ENCODE measurements at places on chromosomes 2 and 18.
A peak's percentile ranks its signal among the peaks of the same experiment; 100 is the strongest.

DNA sequence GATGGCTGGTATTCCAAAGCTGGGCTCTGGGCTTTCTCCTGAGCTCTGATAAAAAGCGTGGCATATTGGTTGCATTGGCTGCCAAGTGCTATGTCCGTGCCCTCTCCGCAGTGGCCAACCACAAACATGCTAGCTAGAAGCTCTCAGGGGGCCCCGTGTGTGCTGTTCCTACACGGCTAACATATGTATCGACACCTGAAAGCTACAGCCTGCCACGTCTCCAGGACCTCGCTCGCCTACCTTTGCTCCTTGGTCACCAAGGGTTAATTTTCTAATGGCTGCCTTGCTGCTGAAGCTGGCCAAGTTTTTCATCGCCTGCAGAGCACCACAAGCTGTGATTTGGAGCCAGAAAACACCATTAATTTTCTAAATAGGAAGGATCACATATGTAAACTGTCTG lies 888.4 kb downstream of the BCL11A start:
- no peak for DNase-seq

- DNase-seq = no peak
Measured at GRCh38 chr2:160388464-160389263, 104.9 kb downstream of the RBMS1 start.

- no peak for DNase-seq
Measured at GRCh38 chr2:120691410-120691809, 44.3 kb upstream of the GLI2 start.

DNA sequence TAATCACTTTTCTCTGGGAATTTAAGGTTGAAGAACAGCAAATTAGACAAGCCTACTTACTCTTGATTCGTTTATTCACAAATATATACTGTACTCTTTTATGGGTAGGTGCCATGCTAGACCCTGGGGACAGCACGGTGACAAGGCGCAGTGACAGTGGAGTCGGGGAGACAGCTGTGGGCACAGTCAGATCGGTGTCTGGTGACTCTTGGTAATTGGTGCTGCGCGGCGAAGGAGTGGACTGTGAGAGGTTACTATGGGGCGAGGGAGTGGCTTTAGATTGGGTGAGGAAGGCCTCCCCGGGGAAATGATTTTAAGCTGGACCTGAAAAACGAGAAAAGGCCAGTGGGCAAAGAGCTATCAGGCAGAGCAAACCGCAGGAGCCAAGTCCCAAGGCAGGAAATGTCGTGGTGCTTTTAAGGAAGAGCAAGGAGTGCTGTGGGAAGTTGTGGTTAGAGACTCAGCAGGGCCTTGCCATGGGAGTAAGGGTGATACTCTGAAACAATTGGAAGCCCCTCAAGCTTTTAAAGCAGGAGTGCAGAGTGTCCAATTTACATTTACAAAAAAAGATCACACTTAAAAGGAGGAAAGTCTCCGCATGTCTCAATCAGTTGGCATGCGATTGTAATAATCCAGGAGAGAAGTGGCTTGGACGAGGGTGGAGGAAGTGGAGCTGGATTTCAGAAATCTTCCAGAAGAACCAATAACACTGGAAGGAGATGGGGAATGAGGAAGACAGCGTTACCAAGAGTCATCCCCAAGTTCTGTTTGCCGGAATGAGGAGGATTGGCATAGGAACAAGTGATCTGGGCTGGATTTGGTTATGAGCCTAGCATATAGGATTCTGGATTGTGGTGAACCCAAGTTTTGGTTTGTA lies 36.1 kb upstream of the TXNDC2 start:
- no peak for DNase-seq

DNA sequence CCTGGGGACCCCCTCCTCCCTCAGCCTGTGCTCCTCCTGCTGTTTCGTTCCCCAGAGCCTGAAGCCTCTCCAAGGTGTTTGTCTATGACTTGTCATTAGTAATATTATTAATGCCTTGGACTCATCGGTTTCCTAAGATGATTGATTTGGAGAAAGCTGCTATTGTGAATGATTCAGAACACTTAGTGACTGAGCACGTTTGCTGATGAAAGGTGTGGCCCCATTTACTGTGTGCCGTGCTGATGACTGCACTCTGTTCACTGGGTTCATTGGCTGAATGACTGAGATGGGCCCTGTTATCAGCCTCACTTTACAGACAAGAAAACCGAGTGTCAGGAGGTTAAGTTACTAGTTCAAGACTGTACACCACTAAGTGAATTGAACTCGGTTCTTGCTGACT lies 111.4 kb downstream of the SPP2 start:
- no peak for DNase-seq

- DNase-seq = no peak
Measured at GRCh38 chr2:46503686-46504085, 24.3 kb downstream of the TMEM247 start.

- DNase-seq = peak; percentile 5
Measured at GRCh38 chr18:56995579-56996188, 151.2 kb upstream of the BOD1L2 start.

GRCh38 chr2:200099256-200099655 lies 143.9 kb downstream of the MAIP1 start:
- DNase-seq = peak; percentile 23

GRCh38 chr2:234674781-234675201 lies 177.9 kb upstream of the ARL4C start:
- DNase-seq = no peak

GRCh38 chr2:201260302-201260800 lies at the start of gene CASP8:
CASP8 (plus strand) TSS chr2:201260536; CDS start chr2:201266487, 5,951 bp downstream.
- no peak for DNase-seq

- no peak for DNase-seq
Measured at GRCh38 chr2:225893151-225893550, 493.6 kb downstream of the NYAP2 start.

DNA sequence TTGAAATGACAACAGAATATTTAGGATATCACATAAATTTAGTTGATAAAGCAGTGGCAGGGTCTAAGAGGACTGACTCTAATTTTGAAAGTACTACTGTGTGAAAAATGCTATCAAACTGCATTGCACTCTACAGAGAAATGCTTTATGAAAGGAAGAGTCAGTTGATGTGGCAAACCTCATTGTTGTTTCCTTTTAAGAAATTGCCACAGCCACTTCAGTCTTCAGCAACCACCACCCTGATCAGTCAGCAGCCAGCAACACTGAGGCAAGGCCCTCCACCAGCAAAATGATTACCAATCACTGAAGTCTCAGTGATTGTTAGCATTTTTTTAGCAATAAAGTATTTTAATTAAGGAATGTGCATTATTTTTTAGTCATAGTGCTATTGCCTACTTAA lies 488.7 kb upstream of the SLC39A10 start:
- no peak for DNase-seq

DNA sequence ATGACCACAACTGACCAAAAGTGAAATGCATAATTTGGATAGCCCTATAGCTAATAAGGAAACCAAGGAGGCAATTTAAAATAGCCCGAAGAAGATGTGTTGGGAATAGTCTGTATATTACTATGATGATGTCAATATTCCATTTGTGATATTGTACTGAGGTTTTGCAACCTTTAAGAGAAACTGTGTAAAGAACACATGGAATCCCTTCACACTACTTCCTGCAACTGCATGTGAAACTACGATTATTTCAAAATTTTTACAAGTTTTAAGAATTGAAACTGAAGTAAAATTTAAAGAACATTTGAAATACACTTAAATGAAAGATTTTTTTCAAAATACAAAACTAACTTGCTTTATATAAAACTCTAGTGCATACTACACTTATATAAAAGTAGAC lies 504.3 kb upstream of the ID2 start:
- DNase-seq = no peak

DNA sequence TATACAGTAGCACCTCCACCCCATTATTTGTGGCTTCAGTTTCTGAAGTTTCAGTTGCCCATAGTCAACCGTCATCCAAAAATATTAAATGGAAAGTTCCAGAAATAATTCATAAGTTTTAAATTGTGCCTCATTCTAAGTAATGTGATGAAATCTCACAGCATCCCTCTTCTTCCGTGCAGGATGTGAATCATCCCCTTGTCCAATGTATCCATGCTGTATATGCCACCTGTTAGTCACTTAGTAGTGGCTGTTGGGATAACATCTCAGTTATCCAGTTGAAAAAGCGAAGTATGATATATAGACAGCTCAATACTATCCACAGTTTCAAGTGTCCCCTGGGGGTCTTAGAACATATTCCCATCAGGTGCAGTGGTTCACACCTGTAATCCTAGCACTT lies 119.1 kb upstream of the OTX1 start:
- DNase-seq = no peak

DNA sequence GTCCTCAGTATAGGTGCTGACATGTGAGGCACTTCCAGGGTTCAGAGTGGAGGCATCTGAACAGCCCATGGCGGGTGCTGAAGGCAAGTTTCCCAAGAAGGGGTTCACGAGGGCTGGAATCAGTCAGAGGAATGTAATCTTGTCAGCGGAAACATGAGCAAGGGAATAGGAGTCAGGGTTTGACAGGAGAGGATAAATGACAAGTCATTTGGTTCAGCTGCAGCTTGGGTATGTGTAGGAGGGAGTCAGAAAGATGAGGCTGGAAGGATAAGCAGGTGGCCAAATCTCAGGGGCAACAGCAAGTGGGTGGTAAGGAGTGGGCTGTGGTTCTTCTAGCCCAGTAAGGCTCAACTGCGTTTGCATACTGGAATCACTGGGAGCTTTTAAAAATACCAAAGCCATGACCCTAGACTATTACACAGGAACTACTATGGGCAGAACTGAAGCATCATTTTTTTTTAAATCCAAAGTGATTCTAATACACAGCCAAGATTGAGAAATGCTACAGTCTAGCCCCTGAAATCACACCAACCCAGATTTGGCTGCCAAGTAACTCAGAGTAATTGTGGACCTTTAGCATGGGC lies 41.8 kb upstream of the NAB1 start:
- no peak for DNase-seq

DNA sequence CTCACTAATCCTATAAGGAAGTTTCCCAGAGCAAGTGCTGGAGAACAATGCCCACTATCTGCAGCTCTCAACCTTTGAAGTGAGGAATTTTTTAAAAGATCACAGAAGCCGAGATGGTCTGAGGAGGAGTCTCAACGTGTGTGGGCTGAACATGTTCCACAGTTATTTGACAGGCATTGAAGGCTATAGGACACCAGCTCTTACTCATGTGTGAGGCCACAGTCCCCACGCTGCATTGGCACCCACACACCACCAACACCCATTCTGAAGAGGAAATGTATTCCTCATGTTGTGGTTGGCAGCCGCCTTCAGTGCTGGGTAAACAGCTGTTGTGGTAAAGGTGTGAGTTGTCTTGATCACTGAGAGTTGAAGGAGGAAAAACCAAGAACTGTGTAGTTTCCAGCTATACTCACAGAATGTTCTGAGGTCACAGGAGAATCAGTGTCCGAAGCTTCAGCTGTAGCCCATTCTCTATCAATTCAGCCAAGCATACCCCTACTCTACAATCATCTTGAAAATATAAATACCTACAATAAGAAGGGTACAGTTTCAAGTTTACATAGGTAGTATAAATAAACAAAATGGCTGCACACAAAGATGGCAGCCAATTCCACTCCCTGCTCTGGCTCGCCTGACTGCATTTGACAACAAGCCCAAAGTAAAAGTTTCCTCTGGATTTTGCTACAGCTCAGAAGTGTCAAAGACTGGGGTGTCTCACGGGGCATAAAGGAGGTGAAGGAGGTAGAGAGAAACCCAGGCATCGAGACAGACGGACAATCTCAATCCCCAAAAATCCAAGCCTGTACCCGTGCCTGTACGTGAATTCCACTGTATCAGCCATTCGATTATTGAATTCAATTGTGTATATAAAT lies 12.1 kb downstream of the CD226 start:
- no peak for DNase-seq

DNA sequence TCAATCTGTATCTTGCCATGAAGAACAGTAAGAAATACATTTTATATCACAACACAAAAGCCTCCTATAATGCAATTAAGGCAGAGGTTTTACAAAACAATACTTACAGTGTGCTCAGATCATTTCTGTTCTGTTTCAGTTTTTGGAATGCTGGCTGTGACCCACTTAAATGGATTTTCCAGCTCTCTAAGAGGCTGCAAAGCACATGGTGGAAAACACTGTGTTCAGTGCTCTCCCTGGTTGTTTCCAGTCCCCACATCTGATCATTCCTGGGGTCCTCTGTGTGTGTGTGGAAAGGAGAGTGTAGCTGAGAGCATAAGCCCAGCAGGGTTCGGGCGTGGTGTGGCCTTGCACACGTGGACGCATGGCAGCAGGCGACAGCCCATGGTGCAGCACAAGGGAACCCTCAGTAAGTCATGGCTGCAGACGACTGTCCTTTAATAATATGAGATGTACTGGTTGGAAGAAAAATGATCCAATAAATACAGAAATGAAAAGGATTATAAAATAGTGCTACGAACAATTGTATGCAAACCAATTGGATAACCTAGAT lies 95.6 kb downstream of the FAM210A start:
- no peak for DNase-seq

DNA sequence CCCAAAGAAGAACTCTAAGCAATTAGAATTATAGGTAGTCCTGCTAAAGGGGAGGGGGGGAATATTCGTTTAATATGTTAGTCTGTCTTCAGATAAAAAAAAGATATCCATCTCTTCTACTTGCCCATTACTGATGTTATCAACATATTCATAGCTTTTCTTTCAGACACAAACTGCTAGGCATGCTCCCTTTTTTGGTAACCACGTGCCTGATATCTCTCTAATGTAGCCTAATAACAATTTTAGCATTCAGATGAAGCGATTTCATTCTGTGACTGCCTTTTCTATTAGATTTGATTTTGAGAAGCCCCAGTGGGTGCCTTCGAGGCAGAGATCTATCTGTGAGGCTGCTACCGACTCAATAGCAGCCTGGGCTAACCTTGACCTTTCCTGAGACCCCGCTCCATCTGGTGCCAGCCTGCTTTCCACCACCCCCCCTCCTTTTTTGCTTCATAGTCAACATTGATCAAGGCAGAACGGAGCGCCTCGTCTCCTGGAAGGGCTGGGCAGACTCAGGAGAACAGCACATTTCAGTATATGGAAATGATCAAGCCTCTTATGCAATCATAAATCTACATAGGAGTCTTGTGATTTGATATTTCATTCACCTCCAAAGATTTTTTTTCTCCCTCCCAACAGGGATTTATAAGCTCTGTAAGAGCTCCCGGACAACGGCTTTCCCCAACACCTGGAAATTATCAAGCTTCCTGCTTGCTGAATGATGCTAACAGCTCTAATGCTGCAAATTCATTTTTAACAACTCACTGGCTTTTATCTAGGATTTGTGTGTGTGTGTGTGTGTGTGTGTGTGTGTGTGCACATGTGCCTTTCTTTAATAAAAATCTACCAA lies 14.7 kb upstream of the BCL11A start:
- DNase-seq = peak; percentile 70

- DNase-seq = no peak
Measured at GRCh38 chr18:61609131-61609530, 275.9 kb downstream of the CDH20 start.

GRCh38 chr2:187774551-187775071 lies 220.4 kb upstream of the TFPI start:
- no peak for DNase-seq

- no peak for DNase-seq
Measured at GRCh38 chr2:13576406-13577036, 859.8 kb downstream of the TRIB2 start.

DNA sequence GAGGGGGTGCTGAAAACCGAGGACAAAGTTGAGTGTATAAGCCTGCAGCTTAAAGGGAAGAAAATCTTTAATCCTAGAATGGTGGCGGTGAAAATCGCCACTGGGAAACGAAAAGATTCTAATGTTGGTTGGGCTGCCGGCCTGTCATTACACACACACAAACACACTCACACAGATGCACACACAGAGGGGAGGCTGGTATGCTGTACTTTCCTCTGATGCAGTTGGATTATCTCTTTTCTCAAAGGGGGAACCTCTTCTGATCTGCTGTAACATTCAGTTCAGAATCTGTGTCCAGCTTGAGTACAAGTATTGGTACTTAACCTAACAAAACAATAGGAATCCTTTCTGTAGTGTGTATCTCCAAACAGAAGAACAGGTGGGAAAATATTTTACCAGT lies 39.0 kb downstream of the ANXA4 start:
- no peak for DNase-seq

Measured in NCI-H524 (cell line).